ENCODE measurements at places on chromosomes 2 and 18.

DNA sequence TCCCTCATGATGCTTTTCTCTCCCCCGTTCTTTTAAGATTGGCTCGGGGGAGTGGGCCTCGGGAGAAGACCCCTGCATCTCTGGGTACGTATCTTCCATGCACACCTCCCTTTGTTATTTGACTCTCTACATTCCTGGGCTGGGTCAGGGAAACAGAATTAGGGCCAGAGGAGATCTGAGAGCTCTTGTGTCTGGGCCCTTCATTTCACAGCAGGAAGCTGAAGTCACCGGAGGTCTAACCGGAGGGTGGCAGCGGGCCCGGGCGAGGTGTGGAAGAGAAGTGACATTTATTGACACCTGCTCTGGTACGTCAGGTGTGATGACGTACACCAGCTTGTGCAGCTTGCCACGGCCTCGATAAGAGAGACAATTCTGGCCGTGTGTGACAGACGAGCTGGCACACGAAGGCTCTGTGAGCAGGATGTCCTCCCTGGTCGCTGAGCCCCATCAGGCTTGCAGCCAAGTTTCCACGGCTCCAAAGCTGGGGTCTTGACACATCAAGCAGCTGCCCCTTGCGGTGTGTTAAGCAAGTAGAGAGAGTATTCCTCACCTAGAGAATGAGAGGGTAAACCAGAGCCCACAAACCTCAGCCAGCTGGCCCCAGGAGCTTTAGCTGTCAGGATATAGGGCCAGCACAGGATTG lies 30.4 kb downstream of the TOGARAM2 start:
- no peak for DNase-seq

GRCh38 chr18:63909870-63910269 lies 2.1 kb downstream of the SERPINB10 start:
- DNase-seq: no peak

- DNase-seq: no peak
These were observed at the start of gene PCARE for GRCh38 chr2:29074411-29074810. Gene PCARE (minus strand): TSS chr2:29074523. CDS start chr2:29074261, 262 bp downstream.

DNA sequence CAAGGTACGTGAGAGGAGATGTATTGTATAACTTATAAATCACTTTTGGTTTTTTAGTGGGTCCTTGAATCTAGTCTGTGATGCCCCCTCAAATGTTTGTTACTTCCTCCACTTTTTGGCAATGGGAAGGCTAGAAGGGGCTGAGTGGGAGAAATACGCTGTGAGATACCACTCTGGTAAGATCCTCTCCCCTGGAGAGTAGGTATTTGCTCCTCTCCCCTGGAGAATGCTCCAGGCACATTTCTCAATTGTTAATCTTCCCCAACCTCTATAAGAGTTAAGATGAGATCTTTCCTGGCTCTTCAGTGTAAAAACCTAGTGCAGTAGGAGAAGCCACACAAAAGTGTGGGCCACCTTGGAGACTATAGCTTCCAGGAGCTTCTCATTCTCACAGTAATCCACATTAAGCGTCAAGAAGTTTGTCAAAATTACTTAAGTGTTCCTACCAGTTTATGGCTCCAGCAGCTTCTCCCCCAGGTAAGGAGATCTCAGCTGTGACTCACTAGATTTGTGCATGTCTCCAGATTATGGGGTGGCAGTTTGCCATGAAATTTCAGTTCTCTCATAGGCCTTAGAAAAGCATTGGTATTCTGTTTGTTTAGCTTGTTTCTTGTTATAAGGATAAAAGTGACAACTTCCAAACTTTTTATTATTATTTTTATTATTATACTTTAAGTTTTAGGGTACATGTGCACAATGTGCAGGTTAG lies 182.6 kb downstream of the FSIP2 start:
- DNase-seq: no peak

GRCh38 chr2:235105821-235106359 lies 154.1 kb downstream of the SH3BP4 start:
- DNase-seq: no peak

GRCh38 chr2:179021258-179021657 lies 28.7 kb downstream of the CCDC141 start:
- no peak for DNase-seq

- DNase-seq: no peak
These were observed 274.6 kb downstream of the ETAA1 start for GRCh38 chr2:67671464-67672450.

DNA sequence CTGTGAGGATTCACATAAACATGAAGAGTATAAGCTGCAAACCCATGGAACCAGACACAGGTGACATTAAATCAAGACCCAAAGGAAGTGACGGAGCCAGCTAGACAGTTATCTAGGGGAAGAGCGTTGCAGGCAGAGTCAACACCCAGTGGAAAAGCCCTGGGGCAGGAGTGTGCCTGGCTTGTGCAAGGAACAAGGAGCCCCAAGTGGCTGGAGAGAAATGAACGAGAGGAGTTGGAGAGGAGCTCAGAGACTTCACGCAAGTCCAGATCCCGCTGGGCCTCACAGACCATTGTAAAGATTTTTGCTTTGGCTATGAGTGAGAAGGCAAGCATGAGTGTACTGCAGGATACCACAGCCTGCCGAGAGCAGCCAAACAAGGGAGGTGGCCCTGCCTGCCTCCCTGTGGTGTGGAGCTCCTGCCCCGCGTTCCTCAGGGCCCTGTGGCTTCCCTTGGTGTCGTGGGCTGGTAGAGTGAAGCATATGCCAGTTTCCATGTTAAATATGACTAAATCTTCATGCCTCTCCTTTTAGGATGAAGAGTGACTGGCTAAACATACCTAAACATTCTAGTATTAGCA lies 88.2 kb downstream of the SP3 start:
- DNase-seq: no peak

DNA sequence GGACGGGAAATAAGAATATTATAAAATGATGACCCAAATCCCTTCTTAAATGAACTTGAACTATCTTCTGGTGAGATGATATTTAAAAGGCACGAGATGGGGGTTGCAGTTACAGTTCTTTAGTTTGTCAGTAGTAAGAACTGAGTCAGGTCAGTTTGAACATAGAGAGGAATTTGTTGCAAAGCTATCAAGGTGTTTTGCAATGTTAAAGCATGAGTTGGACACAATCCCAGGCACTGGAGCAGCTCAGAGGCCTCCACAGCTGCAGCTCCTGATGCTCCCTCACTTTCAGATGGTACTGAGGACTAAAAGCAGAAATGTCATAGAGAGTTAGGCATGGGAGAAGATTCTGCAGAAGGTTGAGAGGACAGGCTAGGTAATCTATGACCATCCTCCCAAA lies 236.0 kb downstream of the BCL2 start:
- DNase-seq: no peak

DNA sequence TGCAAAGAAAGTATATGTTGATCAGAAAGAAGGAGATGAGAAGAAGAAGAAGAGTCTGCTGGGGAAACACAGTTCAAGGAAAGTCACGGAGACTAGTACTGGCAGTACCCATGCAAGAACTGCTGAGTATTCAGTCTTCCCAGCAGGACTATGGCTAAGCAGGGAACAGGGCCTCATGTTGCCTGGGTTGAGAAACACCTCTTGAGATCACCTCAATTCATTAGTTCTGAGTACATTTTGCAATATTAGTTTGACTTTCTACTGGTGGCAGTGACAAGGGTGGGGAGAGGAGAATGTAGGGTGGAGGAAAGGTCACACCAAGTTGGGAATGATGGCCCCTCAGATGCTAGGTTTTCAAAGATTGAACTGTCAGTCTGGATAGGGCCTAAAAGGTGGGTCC lies 50.5 kb downstream of the MRPL33 start:
- no peak for DNase-seq

GRCh38 chr2:235868645-235869044 lies 299.5 kb downstream of the GBX2 start:
- no peak for DNase-seq

- no peak for DNase-seq
These were observed 14.4 kb downstream of the FBXO41 start for GRCh38 chr2:73269686-73270465.

DNA sequence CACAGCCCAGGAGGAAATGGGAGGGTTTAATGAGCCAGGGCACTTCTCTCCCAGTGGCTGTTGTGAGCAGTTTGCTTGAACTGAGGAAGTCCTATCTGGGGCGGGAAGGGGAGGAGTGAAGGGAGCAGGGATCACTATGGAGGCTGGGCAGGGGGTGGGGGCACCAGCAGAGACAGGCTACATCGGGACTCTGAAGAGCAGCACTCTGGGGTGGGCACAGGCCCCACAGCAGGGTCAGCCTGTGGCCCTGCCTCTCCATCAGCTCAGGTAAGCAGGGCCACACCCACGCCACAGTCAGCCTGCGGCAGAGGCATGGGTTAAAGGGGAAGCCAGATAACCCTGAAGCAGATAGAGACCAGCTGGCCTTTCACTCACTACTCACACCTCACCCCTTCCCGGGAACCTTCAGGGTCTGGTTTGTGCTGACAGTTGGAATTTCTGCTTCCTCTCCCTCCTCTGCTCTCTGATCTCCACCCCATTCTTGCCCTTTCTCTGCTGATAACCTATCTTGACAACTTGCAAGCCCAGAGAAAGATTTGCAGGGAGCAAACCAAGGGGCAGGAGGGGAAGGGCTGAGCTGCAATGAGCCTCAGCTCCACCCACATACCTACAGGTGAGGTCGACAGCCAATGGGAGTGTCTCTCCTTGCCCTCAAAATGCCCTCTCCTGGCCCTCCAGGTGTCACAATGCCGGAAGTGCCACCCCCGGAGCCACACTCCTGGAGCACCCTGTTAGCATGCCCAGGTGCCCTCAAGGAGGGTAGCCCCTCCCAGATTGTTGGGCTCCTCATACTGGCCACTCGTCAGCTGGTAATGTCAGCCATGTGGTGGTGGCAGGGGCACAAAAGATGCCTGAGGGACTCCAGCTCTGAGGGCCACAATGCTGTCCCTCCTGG lies 3.7 kb downstream of the SIGLEC15 start:
- DNase-seq: no peak

- DNase-seq: no peak
These were observed 112.1 kb upstream of the CDC42EP3 start for GRCh38 chr2:37783545-37783944.

DNA sequence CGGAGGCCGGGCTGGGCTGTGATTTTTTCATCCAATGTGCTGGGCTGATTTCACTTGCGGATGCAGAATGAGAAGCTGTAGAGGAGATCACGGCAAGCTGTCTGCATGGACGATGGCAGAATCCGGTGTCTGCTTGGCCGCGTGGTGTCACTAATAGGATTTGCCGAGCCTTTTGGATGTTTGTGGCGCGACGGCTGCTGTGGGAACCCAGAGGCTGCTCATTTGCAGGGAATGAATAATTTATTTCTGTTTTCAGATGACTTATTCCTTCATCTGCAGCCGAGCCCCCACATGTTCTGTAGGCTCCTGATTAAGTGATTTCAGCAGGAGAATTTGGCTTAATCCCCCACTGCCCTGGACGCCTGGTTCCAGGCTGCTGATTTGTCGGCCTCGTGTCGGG lies 62.6 kb downstream of the ODC1 start:
- no peak for DNase-seq

DNA sequence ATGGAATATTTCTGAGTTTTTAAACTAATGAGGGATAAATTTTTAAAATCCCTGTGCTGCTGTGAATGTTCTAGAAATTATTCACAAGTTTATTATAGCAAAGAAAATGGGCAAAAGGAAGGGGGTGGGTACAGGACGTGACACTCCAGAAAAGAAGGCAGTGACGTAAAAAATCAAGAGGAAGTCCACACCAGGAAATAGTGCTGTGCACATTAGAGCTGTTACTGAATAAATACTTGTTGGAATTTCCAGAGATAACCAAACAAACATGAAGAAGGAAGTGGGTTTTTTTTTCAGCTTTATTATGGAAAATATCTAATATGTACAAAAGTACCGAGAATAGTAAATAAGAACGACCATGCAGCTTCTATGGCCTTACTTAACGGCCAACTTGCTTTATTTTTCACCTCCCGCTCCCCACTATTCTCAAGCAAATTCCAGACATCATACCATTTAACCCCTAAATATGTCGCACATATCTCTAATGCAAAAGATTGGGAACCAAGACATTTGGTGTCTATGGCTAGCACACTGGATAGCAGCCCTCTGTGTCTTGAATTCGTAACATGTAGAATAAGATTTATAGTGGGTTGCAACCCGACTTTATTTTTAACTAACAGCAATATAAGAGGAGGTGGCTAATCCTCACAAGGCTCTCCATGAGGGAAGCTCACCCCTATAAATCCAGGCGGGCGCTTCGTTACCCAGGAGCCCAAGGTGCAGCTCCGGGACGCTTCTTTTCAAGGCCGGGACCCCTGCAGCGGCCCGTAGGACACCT lies 580 bp upstream of the NDUFV2 start:
- DNase-seq: no peak

DNA sequence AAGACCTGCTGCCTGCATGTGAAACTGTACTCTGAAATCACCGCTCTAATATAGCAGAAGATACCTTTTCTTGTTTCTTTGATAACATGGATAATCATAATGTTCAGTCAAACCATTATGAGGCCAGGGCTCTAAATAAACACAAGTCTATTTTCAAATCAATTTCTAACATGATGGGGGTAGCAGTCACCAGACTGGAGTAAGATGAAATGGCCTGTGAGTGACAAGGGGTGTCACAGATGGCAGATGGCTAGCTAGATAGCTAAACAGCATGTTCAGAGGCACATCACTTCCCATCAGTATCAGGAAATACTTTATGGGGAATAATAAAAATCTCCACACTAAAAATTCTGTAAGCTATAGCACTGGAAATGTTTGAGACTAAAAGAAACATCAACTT lies 14.0 kb downstream of the MBD2 start:
- no peak for DNase-seq

DNA sequence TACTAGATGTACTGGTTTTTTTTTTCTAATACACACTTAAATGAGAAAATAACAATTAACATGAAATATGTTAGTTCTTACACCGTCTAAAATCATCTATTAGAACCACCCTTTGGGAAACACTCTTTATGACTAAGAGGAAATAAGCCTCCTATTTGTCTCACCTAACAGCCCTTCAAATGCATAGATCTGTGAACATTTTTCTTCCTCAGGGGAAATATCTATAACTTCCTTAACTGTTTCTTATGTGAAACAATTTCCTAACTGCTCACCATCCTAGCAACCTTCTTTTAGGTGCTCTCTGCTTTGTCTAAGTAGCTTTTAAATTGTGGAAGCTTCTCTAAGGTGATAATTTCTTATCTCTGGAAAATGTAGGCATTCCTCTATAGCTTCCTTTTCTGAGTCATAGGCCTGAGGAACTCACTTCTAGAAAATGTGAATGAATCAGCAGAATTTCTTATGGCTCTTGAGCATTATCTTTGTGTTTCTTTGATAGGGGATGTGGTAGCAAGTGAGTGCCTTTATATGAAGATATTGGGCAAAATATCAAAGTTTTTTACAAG lies 56.1 kb downstream of the CNTNAP5 start:
- DNase-seq: no peak

DNA sequence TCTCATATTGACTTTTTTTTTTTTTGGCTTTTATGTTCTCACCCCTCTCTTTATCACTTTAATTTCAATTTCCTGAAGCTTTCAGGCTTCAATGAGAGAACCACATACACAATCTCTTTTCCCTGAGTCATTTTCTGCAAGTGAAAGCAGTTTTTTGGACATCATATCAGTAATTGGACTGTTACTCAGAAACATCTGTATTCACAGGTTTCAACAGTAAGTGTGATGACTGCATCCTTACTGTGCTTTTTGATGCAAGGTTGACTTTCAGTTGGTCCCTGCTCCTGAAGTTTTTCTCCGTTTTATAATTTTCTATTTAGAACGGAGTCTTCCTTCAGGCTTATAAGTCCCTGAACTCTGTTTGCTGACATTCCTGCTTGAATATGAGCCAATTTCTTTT lies 70.5 kb upstream of the CCBE1 start:
- no peak for DNase-seq

Measured in NCI-H187 (cell line).